ENCODE measurements at places on chromosomes 2 and 18.

- DNase-seq: no peak
Measured at GRCh38 chr2:176105078-176105729, 1.9 kb upstream of the HOXD11 start.

DNA sequence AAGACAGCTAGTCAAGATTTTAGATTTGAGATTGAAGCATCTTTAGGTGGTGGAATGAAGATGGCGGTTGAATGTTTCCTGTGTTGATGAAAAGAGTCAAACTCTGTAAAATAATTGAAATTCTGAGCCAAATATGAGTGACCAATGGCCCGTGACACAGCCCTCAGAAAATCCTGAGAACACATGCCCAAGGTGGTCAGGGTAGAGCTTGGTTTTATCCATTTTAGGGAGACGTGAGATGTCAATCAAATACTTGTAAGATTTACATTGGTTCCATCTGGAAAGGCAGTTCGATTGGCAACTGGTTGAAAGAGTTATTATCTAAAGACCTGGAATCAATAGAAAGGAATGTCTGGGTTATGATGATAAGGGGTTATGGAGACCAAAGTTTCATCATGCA, 198.0 kb upstream of the AGAP1 start:
- no peak for DNase-seq

DNA sequence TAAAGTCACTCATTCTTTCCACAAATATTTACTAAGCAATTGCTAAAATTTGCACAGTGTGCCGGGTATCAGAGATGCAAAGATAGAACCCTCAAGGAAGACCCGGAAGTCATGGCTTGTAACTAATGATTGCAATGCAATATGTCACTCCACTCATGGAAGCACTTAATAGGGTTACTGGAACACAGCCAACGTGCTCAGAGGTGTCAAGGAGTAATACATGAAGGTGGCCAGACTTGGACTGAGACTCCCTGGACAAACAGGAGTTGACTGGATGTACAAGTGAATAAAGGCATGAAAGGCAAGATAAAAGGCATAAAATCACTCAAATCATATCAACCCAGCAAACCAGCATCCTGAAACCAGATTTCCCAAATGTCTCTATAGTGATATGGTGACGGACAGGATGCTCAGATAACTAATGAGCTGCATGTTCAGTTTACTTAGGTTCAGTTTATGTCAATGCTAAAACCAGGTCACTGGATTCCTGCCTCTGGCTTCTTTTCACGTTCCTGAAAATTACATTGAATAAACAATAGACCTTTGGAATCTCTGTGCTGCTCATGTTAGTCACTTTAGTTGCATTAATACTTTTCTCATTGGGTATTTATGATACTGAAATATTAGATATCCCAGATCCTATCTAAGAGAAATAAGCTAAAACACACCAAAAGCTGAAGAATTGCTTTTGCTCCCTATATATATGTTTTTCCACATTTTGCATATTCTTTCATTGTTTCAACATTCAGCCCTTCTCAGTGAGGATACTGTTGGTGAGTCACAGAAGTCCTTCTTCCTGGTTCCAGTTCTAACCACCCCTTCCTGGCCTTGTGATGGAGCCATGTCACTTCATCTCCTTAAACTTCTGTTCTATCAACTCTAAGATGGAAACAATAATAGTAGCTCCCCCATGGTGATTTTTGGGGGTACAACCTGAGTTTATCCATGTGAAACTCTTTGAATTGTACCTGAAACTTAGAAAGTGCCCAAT, 688.9 kb upstream of the ID2 start:
- DNase-seq: no peak

GRCh38 chr2:38797250-38797676, 19.3 kb downstream of the GEMIN6 start:
- DNase-seq: no peak

- DNase-seq: no peak
Measured at GRCh38 chr18:59048048-59048363, 91.7 kb upstream of the SEC11C start.

- DNase-seq: no peak
Measured at GRCh38 chr2:234204480-234204879, 154.0 kb downstream of the SPP2 start.

DNA sequence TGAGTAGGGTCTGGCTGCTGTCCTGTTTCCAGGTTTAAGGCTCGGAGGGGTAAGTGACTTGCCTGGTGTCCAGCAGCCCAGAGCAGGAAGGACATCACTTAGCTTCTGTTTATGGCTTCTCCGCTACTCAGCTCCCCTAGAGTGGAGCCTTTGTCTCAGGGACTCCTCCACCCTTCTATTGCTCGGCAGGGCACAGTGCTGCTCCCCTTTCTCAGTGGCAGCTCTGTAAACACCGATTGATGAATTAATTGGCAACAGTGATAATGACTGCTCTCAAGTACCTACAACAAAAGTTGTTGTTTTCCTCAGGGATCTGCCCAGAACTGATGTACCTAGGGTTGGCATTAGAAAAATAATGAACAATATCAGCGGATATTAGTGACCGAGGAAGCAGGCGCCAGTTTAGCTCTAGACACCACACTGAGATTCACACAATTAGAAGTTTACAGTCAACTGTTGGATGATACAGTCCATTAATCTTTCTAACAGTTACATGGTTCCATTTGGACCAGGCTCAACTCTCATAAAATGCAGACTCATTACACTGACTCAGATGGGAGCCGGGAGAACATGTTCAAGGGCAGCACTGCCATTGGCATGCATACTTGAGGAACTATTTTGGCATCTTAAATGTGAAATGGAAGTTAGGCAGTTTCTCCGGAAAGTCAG, 265.7 kb downstream of the MTX2 start:
- DNase-seq: no peak

Measured in CD4-positive, alpha-beta T cell treated with Interleukin-12 subunit alpha and Interleukin-12 subunit beta, for 1 hour (primary cell).